NCI-H1930 (cell line): ENCODE measurements at places on chromosomes 7 and 10.

GRCh38 chr10:96306516-96306915 lies 2.3 kb downstream of the DNTT start:
- no peak for DNase-seq

- DNase-seq: no peak
These were observed 3.3 kb downstream of the SRGN start for GRCh38 chr10:69091143-69091651.

GRCh38 chr10:100984672-100985177 lies 2.6 kb downstream of the MRPL43 start:
- DNase-seq: no peak

- DNase-seq: no peak
These were observed 13.6 kb downstream of the LGI1 start for GRCh38 chr10:93771354-93771753.

DNA sequence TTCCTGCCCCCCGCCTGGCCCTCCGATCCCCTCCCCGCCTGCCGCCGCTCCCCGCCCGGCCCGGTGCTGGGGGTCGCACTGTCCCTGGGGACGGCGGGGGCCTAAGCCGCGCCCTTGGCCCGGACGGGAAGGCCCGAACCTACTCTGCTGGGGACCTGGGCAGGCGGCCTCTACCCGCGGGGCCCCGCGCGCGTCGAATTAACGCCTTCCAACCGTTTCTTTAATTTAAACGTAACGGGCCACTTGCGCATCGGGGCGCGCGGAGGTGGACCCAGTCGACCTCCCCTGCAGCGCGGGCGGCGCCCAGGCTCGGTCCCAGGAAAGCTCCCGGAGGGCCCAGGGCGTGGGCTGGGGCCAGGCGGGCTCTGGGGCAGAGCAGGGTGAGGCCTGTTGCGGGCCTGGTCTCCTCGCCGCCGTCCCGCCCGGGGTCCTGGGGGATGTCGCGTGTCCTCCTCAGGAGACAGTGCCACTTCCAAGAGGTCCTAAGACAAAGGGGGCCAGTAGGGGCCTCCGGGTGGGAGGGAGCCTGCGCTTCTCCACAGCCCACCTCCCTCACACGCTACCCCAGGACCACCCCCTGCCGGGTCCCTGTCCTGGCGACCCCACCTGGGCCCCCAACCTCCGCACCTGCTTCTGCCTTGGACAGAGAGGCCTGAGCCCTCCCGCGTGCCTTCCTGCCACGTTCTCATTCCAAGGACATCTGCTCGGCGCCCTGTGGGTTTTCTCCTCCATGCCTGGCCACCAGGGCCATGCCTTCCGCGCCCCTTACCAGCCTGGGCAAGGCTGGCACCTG lies 658 bp upstream of the PTPRN2 start:
- no peak for DNase-seq

DNA sequence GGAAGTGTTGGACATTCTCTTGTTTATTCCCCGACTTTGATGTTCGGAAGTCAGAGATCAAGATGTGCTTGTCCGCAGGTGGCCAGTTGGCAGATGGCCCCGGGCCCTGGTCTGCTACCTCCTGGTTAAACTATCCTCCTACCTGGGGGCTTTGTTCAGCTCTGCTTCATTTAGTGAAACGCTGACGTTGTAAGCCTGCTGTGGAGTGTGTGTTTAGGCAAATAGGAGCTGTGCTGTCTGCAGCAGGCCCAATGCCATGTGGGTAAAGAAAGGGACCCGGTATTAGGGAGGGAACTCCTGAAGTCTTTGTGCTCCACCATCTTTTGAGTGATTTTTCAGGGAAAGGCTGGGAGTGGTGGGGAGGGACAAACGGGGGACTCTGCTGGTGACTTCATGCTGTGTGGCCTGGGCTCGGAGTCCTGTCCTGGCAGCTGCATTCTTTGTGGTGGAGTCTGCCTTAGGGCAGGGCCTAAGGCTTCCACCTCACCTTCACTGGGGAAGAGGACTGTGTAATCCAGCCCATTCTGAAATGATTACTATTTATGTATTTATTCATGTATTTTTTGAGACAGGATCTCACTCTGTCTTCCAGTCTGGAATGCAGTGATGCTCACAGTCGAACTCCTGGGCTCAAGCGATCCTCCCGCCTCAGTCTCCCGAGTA lies 171.1 kb upstream of the KLF6 start:
- no peak for DNase-seq

GRCh38 chr10:121183236-121183635 lies 332.1 kb downstream of the WDR11 start:
- no peak for DNase-seq

DNA sequence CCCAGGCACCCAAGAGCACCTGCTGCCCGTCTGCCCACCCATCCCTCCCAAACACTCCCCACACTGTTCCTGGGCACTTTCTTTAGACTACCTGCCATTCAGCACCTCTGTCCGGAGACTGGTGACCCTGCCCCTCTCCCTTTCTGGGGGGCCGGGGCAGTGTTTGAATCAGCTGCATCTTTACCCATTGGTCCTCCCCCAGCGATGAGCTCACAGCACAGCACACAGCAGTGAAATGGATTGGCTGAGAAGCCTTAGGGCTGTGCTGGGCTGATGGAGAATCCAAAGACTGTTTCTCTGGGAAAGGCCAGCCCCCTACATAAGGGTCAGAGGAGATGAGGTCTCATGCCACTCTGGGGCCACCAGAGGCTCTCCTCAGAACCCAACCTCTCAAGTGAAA lies 40.2 kb downstream of the VWA2 start:
- DNase-seq: no peak

DNA sequence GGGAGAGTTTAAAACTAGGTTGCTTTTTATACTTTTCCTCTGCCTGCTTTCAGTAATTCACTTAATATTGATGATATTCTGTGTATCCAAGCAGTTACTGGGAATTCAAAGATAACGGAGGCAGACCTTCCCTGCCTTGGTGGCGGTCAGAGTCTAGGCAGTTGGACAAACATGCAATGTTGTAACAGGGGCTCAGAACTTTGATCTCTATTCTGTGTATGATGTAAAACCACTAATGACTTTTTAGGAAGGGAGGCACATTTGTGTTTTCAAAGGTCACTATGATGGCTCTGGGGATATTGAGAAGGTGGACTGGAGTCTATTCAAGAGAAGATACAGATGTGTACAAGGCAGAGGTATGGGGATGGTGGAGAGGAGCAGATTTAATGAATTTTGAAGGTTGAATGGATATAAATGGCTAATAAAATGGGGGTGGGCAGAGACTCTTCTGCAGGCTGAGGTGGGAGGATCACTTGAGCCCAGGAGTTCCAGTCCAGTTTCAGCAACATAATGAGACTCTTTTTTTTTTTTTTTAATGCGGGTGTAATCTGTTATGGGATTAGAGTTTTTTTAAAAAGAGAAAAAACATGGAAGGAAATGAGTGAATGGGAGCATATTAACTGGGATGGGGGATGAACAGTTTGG lies 5.7 kb upstream of the PON2 start:
- no peak for DNase-seq

GRCh38 chr10:70078329-70078728 lies 25.7 kb downstream of the MACROH2A2 start:
- no peak for DNase-seq

DNA sequence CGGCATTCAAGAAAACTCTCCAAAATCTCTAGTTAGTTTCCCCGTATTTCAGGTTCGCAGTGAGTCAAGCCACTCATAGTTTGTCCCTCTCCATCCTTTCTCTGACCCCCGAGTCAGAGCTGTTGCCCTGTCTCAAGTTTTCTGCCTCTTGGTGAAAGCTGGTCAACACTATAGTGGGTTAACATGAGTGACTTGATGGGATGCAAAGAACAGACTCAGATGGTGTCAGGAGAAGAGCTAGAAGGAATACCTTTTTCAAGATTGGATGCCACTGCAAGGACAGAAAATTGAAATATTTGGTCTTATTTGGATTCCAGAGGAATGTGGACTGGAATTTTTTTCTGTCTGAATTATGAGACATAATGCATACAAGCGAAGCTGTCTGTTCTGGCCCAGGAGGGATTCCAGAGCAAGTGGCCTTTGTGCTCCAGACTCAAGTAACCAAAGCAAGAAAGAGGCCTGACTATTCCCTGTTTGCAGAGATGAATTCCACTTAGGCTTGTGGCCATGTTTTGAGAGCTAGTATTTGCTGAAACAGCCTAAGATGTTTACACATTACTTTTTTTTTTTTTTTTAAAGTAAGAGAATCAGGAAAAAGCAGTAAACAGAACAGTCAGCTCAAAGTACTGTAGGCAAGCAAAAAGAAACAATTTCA lies 67.4 kb downstream of the VWC2 start:
- no peak for DNase-seq

- no peak for DNase-seq
These were observed 77.5 kb downstream of the LRRC4 start for GRCh38 chr7:127953423-127954356.

- DNase-seq: no peak
These were observed 19.9 kb upstream of the ZEB1 start for GRCh38 chr10:31299119-31299518.

- no peak for DNase-seq
These were observed 9.8 kb upstream of the AEBP1 start for GRCh38 chr7:44094365-44094764.

DNA sequence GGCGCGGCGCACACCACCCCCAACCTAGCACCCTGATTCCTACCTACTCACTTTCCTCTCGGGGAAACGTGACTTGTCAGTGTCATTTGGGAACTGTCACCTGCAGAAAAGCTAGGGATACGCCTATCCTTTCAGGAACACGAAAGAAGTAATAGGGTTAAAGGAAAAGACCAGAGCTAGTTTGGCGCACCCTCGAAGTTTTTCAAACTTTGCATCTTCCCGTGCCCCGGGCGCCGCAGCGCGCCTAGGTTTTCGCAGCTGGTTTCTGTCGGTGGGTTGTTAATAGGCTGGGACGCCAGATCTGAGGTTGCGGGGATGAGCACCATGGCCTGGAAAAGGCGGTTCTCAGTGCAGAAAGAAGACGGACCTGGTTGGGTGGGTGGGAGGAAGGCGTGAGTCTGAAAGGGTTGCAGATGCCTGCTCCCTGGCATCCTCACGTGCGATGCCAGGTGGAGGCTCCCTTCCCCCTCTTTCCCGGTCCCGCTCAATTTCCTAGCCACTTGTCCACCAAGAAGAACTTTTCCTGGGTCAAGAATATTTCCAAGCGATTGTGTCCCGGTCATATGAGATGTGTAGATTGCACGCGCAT lies 568 bp upstream of the MEOX2 start:
- no peak for DNase-seq

DNA sequence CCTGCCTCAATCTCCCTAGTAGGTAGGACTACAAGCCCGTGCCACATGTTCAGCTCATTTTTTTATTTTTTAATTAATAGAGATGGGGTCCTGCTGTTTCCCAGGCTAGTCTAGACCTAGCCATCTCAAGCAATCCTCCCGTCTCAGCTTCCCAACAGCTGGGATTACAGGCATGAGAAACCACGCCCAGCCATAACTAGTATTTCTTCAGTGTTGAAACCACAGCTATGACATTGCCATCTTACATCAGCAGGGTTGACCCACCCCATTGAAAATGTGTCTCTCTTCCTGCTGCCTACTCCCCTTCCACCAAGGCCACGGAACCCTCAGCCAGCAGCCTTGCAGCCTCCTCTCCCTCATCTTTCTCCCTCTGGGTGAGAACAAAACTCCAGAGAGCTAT lies 62.1 kb upstream of the ZNF746 start:
- DNase-seq: no peak

GRCh38 chr7:85075864-85076263 lies 111.0 kb downstream of the SEMA3D start:
- no peak for DNase-seq

DNA sequence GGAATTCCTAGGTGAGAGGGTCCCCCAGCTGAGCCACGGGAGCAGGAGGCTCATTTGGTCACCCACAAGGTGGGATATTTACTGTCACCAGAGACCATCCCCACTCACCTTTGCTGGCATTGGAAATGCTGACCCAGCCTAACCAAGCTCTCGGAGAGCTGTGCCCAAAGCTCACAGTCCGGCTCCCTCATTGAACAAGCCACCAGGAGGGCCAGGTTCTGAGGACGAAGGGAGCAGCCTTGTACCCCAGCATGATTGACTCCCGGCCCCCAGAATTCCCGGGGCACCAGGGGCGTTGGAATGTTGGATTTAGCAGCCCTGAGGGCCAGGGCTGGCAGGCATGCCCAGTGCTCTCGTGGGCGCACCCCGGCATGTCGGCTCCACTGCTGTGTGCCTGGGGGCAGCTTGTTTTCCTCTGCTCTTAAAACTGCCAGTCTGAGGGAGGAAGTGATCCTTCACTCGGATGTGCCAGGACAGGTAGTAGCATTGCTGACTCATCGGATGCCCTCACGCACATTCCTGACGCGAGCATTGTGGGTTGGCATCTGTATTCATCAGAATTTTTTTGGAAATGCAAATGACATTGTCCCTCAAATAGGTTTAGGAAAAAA lies 23.3 kb downstream of the CLIP2 start:
- DNase-seq: no peak

- no peak for DNase-seq
These were observed 31.2 kb downstream of the DYNC2I1 start for GRCh38 chr7:158887594-158887993.

GRCh38 chr10:123250640-123251039 lies 96.4 kb downstream of the BUB3 start:
- DNase-seq: no peak

GRCh38 chr7:86733783-86734182 lies 90.1 kb downstream of the GRM3 start:
- no peak for DNase-seq

DNA sequence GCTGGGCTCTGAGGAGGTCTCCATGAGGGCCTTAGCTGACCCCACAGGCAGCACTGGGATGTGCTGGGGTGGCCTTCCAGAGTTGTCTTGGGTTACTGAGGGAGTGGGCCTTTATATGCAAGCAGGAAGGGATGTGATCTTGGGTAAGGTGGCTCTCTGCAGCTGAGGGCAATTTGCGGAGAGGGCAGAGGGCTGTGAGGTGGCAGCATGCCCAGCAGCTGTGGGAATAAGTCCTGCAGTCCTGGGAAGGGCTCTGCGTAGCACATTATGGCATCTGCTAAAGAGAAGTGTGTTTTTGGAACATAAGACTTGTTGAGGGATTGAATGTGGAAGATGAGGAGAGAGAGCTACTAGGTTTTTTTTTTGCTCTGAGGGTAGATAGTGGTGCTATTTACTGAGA lies 99.6 kb upstream of the KMT2E start:
- DNase-seq: no peak

- no peak for DNase-seq
These were observed 12.7 kb downstream of the LMTK2 start for GRCh38 chr7:98119256-98119918.

DNA sequence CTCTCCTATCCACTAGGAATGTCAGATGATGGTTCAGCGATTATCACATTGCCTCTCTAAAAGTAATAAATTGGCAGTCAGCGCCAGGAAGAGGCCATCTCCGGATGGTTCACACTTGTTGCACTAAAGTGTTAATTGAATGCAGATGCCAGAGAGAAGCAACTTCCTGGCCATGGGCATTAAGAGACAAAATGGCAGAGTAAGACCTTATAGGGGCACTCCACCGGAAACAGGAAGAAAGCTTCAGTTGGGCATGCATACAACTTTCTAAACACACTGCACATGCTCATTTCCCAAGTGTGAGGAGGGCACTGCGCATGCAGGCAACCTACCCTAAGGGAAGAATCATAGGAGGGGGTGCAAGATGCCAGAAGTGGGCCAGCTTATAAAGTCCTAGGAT lies 71.7 kb upstream of the AUTS2 start:
- DNase-seq: no peak

- no peak for DNase-seq
These were observed 128.8 kb upstream of the LYZL2 start for GRCh38 chr10:30758338-30758737.

- no peak for DNase-seq
These were observed 19.2 kb downstream of the ARMC10 start for GRCh38 chr7:103094102-103094501.

- DNase-seq: no peak
These were observed 17.5 kb upstream of the PRTFDC1 start for GRCh38 chr10:24969841-24970281.

- no peak for DNase-seq
These were observed 150.4 kb downstream of the PRKG1 start for GRCh38 chr10:51224671-51225161.
